ENCODE measurements at places on chromosomes 6 and 20. TPM values are rescaled to one million over a fixed set of nuclear protein-coding genes. Genes with fewer than 3 reads are reported as not detected.
A peak's percentile ranks its signal among the peaks of the same experiment; 100 is the strongest.

DNA sequence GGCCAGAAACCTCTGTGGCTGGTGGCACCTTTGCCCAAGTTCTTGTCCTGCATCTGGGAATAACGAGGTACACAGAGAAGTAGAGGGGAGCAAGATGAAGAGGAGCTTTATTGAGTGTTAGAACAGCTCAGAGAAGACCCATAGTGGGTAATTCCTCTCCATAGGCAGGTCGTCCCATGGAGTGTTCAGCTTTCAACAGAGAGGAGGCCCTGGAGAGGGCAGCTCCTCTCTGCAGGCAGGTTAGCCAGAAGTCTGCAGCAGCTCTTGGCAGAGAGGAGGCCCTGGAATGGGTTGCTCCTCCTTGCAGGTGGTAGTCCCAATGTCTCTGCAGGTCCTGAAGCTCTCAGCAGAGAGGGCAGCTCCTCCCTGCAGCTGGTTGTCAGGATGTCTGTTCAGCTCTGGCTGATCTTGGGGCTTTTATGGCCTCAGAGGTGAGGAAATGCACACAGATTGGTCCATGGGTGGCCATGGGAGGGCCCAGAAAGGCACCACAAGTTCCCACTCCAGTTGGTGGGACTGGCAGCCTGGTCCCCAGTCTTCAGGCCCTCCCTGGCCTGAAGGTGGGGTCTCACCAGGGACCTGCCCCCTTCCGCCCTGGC, 89.0 kb downstream of the IPCEF1 start:
- H3K27ac ChIP-seq = no peak overlapping the region
- H3K4me1 ChIP-seq = peaks cover 26% of the 10 kb centered on the region
- H3K36me3 ChIP-seq = no peaks in the 10 kb centered on the region
- DNase-seq = no peak
- no peaks in the 10 kb centered on the region for H3K27me3 ChIP-seq

FAM209B gene
- total RNA-seq = 2.2 TPM

- H3K27me3 ChIP-seq = no peaks in the 10 kb centered on the region
- no peak overlapping the region for H3K4me3 ChIP-seq
- peaks cover 14% of the 10 kb centered on the region for H3K36me3 ChIP-seq
- H3K4me1 ChIP-seq = no peaks in the 10 kb centered on the region
- no peak overlapping the region for H3K27ac ChIP-seq
- no peak for DNase-seq
Measured at GRCh38 chr6:42224222-42225028, 6.8 kb upstream of the MRPS10 start.

GPX5 gene
- total RNA-seq = not detected

GRCh38 chr6:31575335-31575901, at the start of gene TNF:
Gene TNF, plus strand, starts transcription at chr6:31575565. Its CDS starts 177 bp downstream, at chr6:31575742.
- H3K27me3 ChIP-seq = no peaks in the 10 kb centered on the region
- H3K27ac ChIP-seq = peak within 1 kb of the TSS; percentile 83
- DNase-seq = peak; percentile 92
- peaks cover 82% of the 10 kb centered on the region for H3K4me1 ChIP-seq
- H3K36me3 ChIP-seq = peaks cover 12% of the 10 kb centered on the region

DUSP15 gene
- total RNA-seq = not detected

GRCh38 chr6:24381476-24382219, 21.1 kb upstream of the MRS2 start:
- H3K36me3 ChIP-seq = no peaks in the 10 kb centered on the region
- no peak overlapping the region for H3K27ac ChIP-seq
- no peak overlapping the region for H3K4me3 ChIP-seq
- no peaks in the 10 kb centered on the region for H3K27me3 ChIP-seq

DNA sequence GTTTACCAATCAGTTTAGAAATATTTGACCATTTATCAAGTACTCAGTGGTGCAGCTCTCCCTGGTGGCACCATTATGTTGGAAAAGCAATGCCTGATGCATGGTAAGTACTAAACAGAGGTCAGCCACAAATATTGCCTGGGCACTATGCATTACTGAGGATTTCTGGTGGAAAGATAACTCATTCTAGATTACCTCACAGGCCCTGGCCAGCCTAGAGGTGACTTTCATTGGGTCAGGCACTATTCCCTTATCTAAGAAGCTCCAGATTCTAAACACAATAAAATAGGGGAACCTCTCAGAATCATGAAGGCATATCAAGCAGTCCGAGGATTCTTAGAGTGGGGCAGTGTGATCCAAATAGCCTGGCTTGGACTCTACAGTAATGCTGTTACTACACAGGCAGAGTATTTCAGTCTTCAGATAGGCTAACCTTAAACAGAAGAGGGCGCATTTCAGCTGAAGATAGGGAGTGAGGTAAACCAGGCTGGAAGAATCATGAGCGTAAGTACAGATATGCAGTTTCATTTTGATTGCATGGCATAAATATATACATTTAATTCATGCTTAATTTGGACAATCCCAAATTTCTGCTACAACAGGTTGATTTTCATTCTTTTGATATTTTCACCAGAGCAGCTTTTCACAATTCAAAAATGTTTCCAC, 12.1 kb downstream of the LGSN start:
- H3K4me1 ChIP-seq = no peaks in the 10 kb centered on the region
- H3K27me3 ChIP-seq = no peaks in the 10 kb centered on the region
- no peak overlapping the region for H3K27ac ChIP-seq

HFE gene
- 4.2 TPM for total RNA-seq

ULBP2 gene
- total RNA-seq = not detected

UBD gene
- total RNA-seq = not detected

GRCh38 chr6:163955756-163956155, 541.2 kb downstream of the QKI start:
- H3K4me1 ChIP-seq = no peaks in the 10 kb centered on the region
- no peaks in the 10 kb centered on the region for H3K36me3 ChIP-seq
- DNase-seq = no peak
- no peaks in the 10 kb centered on the region for H3K27me3 ChIP-seq

ARMC2 gene
- 10.7 TPM for total RNA-seq

SMLR1 gene
- not detected for total RNA-seq

DNA sequence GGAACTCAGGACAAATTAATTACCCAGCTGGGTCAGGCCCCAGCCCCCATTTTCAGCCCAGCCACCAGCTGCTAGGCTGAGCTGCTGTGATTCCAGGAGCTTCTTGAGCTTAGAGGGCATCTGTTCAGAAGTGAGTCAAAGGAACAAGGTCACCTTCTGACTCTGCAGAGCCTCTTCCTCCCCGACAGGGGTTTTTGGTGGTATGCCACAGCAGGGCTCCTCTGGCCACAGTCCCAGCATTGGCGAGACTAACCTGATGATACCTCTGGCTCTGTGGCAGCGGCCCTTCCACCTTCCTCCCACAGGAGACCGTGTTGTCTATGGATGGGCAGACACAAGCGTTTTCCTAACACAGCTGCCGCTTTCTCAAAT, 39.7 kb downstream of the ZC3H12D start:
- H3K27me3 ChIP-seq = no peaks in the 10 kb centered on the region
- DNase-seq = no peak
- H3K4me1 ChIP-seq = no peaks in the 10 kb centered on the region

EDN1 gene
- total RNA-seq = 0.15 TPM

DNA sequence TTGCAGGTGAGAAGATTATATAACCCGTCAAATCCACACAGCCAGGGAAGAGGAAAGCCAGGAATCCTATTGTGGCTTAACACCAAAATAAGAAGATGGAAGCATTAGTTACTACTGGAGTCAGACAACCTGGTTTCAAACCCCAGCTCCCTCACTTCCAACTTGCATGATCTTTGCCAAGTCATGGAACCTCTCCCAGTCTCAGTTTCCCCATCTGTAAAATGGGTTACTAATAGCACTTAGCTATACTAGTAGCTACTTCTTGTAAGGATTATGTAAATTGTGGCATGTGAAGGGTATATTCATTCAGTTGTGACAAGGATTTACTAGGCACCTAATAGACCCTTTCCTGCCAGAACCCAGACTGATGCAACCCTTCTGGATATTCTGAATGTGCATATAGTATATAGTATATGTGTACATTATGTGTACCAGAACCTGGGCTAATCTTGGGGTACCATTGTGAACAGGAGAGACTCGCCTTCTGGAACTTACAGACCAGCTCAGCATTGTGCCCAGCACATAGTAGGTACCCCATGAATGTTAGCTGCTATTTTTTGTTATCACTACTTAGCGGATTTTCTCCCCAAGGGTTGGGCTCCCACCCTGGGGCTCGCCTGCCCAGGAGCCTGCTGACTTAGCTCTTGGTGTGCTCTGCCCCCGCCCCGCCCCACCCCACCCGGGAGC, 50.3 kb downstream of the JPH2 start:
- H3K27me3 ChIP-seq = no peaks in the 10 kb centered on the region
- no peak for DNase-seq
- no peak overlapping the region for H3K27ac ChIP-seq
- no peaks in the 10 kb centered on the region for H3K4me1 ChIP-seq
- no peaks in the 10 kb centered on the region for H3K36me3 ChIP-seq
- H3K4me3 ChIP-seq = no peak overlapping the region

GRCh38 chr6:73942592-73943186, 246.7 kb downstream of the CD109 start:
- no peak overlapping the region for H3K27ac ChIP-seq
- no peak for DNase-seq
- no peaks in the 10 kb centered on the region for H3K4me1 ChIP-seq

HCRTR2 gene
- total RNA-seq = not detected

SLC17A1 gene
- 0.19 TPM for total RNA-seq

GRCh38 chr20:31820228-31820627, 1.1 kb downstream of the MYLK2 start:
- H3K4me1 ChIP-seq = no peaks in the 10 kb centered on the region
- no peak overlapping the region for H3K4me3 ChIP-seq
- DNase-seq = no peak
- no peaks in the 10 kb centered on the region for H3K27me3 ChIP-seq

DNA sequence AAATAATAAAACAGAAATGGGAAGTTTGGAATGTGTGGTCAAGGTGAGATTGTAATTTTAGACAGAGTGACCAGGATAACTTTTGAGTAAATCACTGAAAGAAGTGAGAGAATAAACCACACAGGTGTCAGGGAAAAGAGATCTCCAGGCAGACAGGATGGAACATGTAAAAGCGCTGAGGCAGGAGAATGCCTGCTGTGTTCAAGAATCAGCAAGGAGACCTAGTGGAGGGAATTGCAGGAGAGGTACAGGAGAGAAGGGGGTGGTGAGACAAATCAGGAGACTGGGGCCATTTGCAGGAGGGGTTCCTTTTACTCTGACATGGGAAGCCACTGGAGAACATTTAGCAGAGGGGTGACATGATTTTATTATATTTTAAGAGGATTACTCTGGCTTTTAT, 456.7 kb downstream of the NKAIN2 start:
- no peaks in the 10 kb centered on the region for H3K27me3 ChIP-seq
- no peak for DNase-seq

DNA sequence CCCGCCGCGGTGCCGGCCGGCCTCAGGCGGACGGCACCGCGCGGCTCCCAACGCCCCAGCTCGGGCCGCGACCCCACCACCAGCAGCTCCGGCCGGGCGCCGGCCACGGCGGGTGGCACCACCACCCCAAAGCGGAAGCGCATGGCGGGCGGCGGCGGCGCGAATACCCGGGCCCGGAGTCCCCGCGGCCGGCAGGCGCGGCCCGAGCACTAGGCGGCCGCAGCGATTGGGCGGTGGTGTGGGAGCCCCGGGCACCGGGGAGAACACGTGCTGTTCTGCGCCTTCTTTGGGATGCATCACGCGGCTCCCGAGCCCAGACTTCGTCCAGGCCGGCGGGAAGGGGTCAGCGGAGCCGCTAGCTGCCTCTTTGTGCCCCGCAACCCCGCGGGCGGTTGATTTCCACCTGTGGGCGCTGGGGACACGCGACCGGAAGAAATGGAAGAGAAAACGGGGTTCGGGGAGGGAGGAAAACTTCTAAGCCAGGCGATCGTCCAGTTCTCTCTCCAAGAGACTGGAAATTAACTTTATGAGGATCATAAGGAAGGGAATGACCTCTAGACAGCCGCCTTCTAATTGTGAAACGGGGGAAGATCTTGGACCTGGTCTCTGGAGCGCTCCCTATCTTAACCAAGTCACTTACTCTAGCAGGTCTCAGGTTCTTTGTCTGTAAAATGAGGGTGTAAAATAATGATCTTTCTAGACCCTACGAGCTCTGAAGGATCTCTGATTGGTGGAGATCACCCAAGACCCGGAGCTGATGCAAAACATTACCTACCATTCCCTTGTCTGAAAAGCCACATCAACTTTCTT, at the start of gene EPM2A:
EPM2A (minus strand) TSS at position 165 of the 810 bp plus-strand sequence; CDS start at position 143, 22 bp downstream.
- H3K4me3 ChIP-seq = peak within 1 kb of the TSS; percentile 76
- peaks cover 16% of the 10 kb centered on the region for H3K4me1 ChIP-seq
- DNase-seq = peak; percentile 76
- H3K36me3 ChIP-seq = no peaks in the 10 kb centered on the region
- H3K27me3 ChIP-seq = no peaks in the 10 kb centered on the region

DNA sequence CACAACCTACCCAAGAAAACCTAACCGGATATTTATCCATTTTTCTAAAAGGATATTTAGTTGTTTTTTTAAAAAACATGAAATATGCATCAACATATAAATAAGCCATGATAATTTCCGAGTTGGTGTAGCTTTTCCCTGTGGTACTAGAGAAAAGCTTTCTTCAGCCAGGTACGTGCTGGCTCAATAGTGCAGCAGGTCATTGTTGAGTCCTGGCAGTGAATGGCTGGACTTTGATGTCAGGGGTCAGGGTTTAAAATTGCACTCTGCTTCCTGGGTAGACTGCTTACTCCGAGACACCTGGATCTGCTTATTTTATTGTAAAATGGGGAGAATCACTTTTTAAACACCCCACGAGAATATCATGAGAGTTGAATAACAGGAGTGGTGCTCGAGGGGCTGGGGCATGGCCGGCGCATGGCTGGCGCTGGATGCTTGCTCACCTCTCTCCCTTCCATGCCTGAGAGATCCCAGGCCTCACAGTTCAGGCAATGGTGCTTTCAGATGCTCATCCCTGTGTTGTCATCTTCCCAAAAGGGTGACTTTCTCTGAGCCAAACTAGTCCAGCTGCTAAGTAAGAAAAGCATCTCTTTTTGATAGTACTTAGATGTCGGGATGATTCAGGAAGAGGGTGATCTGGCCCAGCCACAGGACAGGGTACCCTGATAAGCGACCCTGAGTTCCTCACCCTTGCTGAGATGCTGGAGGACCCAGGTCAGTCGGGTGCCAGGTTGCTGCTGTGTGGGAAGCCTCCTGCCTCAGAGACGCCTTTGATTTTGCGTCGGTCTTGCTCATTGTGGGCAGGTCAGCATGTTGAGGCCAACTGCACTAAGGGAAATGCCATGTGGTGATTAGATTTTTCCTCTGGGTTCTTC, 269.1 kb upstream of the FOXQ1 start:
- no peaks in the 10 kb centered on the region for H3K4me1 ChIP-seq
- no peak for DNase-seq
- H3K4me3 ChIP-seq = no peak overlapping the region
- H3K27me3 ChIP-seq = no peaks in the 10 kb centered on the region

SLC22A2 gene
- total RNA-seq = not detected

DNA sequence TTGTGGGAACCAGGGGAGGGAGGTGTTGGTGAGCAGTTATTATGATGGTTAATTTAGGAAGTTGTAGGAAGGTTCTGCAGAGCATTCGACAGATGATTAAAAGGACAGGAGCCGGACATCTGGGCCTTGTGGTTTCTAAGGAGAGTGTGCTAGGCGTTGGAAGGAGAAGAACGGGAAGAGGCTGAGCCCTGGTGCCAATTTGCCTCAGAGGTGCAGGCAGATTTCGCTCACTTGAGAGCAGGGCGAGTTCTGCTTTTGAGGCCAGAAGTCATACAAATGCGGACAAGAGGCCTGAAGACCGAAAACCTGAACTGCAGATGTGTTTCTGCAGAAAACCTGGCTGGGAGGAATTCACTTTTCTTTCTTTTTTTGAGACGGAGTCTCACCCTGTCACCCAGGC, 30.5 kb upstream of the RPS6KA2 start:
- no peak overlapping the region for H3K27ac ChIP-seq
- H3K36me3 ChIP-seq = no peaks in the 10 kb centered on the region
- no peak for DNase-seq
- no peak overlapping the region for H3K4me3 ChIP-seq
- peaks cover 4% of the 10 kb centered on the region for H3K27me3 ChIP-seq

GRCh38 chr6:33380272-33380981, 11.2 kb upstream of the KIFC1 start:
- H3K4me3 ChIP-seq = no peak overlapping the region
- H3K36me3 ChIP-seq = no peaks in the 10 kb centered on the region
- no peaks in the 10 kb centered on the region for H3K27me3 ChIP-seq
- peaks cover under 1% of the 10 kb centered on the region for H3K4me1 ChIP-seq
- DNase-seq = no peak

Measured in CD4-positive, alpha-beta memory T cell (primary cell).